ENCODE measurements at places on chromosomes 1 and 21.
A peak's percentile ranks its signal among the peaks of the same experiment; 100 is the strongest.

GRCh38 chr1:98482611-98483010 is 178.9 kb upstream of the SNX7 start:
- H3K4me1 ChIP-seq, result no peaks in the 10 kb centered on the region
- DNase-seq, result no peak
- H3K27me3 ChIP-seq, result no peaks in the 10 kb centered on the region
- no peaks in the 10 kb centered on the region for H3K36me3 ChIP-seq
- H3K27ac ChIP-seq, result no peak overlapping the region
- no peak overlapping the region for H3K4me3 ChIP-seq

DNA sequence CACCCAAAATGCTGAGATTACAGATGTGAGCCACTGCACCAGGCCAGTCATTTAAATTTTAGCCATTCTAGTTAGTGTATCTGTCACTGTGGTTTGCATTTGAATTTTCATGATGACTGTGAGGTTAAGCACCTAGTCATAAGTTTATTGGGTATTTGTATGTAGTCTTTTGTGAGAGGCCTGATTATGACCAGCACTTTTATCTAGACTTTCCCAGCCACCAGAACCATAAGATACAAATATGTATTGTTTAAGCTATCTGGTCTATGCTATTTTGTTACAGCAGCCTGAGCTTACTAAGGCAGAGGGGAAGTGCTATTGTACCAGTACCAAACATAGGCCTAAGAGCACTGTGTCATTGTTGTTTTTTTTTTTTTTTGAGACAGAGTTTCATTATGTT is 19.9 kb upstream of the DNAJC6 start:
- no peaks in the 10 kb centered on the region for H3K4me1 ChIP-seq
- no peaks in the 10 kb centered on the region for H3K36me3 ChIP-seq
- peaks cover 5% of the 10 kb centered on the region for H3K27me3 ChIP-seq
- H3K27ac ChIP-seq, result no peak overlapping the region
- no peak for DNase-seq

- DNase-seq, result peak; percentile 73
- no peaks in the 10 kb centered on the region for H3K27me3 ChIP-seq
- no peaks in the 10 kb centered on the region for H3K36me3 ChIP-seq
- H3K27ac ChIP-seq, result no peak overlapping the region
Measured at GRCh38 chr1:28882009-28882628, 32.2 kb upstream of the EPB41 start.

DNA sequence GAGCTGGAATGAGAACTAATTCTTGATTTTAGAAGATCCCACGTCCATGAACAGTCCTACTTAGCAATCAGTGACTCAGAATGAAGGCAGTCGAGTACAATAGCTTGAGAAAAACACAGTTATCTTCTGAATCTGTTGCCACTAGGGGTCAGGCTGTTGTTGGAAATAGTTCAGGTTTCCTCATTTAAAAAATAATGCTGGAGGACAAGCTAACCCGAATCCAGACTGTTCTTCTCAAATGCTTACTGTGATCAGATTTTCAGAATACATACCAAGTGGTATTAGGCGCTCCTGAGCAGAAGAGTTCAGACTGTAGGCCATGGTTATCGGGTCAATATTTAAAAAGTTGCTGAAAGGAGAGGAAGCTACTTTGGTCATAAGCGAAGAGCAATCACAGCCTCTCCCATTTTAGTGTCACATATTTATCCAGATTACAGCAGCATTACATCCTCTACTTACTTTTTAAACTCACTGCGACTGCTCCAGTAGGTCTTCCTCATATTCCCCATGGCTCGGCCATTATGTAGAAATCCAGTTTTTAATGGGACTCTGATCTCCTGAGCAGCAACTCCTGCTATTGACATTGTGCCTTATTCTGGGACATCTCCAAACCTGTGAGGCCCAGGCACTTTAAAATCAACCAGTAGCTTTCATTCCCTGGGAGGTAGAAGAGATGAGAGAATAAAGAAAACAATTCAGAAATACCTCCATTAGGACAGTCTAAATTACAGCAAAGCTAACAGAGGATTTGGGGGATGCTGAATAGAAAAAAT is 10.9 kb downstream of the ERRFI1 start:
- H3K27me3 ChIP-seq, result peaks cover 6% of the 10 kb centered on the region
- H3K36me3 ChIP-seq, result peaks cover 1% of the 10 kb centered on the region
- H3K4me1 ChIP-seq, result peaks cover 6% of the 10 kb centered on the region

- DNase-seq, result no peak
- H3K27ac ChIP-seq, result no peak overlapping the region
- no peaks in the 10 kb centered on the region for H3K27me3 ChIP-seq
Measured at GRCh38 chr1:157831968-157832626, 9.5 kb downstream of the CD5L start.

Data from memory B cell (primary cell).